ENCODE measurements at places on chromosomes 3 and 15.
A peak's percentile ranks its signal among the peaks of the same experiment; 100 is the strongest.

- no peak for DNase-seq
These were observed 55.9 kb upstream of the THRB start for GRCh38 chr3:24550588-24550987.

GRCh38 chr3:12705981-12706380, 42.1 kb upstream of the RAF1 start:
- no peak for DNase-seq

GRCh38 chr3:158802409-158803268, 785 bp downstream of the MFSD1 start:
- peak; percentile 23 for DNase-seq

DNA sequence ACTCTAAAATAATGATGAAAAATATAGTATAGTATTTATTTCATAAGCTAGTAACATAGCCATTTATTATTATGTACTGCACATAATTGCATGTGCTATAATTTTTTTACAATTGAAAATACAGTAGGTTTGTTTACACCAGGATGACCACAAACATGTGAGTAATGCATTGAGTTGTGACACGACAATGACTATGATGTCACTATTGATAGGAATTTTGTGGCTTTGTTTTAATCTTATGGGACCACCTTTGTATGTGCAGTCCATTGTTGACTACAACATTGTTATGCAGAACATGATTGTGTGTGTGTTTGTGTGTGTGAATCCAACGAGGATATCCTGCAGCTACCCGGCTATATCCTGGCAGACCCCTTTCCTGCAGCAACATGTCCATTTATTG, 372.2 kb upstream of the MCTP2 start:
- no peak for DNase-seq

DNA sequence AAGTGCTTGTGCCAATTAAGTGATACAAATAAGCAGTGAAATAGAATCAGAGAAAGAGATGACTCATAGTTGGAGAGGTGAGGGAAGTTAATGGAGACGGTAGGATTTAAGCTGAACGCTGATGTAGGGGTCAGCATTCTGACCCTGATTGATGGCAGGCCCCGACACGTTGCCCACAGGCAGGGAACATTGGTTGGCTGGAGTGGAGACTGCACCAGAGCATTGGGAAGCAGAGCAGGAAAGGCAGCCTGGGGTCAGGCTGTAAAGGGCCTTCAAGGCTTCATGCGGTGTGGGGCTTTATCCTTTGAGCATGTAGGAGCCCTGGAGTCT, 68.6 kb downstream of the DCUN1D1 start:
- no peak for DNase-seq

GRCh38 chr15:25801586-25802284, 61.4 kb downstream of the ATP10A start:
- no peak for DNase-seq

DNA sequence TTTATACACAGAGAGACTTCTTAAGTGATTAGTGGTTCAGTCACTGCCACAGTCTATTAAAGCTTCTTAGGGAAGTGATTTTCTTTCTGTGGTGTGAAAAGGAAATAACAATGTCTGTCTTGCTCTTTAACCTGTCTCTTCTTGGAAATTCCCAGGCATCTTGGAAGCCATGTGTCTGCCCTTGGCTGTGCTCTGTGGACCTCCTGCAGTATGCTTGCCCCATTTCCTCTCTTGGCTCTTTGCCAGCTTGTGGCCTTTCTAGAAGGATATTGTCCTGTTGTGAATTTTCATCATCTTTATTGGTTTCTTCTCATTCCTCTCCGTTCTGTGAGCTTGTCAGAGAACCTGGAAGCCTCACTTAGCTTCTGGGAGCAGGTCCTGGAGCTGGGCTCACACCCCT, 338.4 kb upstream of the C2CD4B start:
- DNase-seq, result no peak

GRCh38 chr3:190169243-190169642, 48.5 kb upstream of the P3H2 start:
- no peak for DNase-seq

- DNase-seq, result no peak
These were observed 115.7 kb downstream of the CHL1 start for GRCh38 chr3:312160-312733.

DNA sequence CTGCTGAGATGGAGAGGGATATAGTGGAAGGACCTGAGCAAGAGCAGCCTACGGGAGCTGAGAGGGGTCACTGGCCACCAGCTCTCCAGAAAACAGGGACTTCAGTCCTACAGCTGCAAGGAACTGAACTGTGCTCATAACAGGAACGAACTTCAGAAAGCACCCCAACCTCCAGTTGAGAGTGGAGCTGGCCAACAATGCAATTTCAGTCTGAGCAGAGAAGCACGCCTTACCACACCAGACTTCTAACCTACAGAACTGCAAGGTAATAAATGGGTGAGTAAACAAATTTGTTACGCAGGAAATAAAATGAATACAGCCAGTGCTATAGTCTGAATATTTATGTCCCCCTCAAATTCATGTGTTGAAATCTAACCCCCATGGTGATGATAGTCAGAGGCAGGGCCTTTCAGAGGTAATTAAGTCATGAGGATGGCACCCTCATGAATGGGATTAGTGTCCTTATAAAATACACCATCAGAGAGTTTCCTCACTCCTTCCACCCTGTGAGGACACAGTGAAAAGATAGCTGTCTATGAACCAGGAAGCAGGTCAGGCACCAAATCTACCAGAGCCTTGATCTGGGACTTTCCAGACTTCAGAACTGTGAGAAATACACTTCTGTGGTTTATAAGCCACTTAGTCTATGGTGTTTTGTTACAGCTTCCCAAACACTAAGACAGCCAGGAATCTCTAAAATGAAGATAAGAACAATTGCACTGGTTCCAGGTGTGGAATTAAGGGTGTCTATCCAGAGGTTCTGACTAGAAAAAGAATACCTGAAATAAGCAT, 58.6 kb downstream of the SYNM start:
- no peak for DNase-seq

DNA sequence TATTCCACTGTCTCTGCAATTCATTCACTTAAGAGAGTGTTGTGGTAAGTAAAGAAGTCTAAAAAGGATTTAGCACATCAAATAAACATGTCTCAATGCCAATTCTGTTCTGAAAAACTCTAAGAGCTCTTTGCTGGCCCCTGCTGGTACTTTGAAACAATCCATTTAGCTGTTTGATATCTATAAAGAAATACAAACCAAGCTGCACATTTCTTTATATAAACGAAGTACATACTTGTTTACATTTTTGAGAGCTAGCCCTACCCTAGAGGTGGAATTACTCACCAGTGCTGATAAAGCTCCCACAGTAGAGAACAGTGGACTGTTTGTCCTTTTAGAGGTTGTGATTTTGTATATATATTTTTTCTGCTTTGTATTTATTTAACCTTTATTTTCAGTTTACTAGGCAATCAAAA, 75.5 kb downstream of the NEDD4 start:
- no peak for DNase-seq

- no peak for DNase-seq
These were observed 73.1 kb upstream of the AGBL1 start for GRCh38 chr15:86006546-86006945.

DNA sequence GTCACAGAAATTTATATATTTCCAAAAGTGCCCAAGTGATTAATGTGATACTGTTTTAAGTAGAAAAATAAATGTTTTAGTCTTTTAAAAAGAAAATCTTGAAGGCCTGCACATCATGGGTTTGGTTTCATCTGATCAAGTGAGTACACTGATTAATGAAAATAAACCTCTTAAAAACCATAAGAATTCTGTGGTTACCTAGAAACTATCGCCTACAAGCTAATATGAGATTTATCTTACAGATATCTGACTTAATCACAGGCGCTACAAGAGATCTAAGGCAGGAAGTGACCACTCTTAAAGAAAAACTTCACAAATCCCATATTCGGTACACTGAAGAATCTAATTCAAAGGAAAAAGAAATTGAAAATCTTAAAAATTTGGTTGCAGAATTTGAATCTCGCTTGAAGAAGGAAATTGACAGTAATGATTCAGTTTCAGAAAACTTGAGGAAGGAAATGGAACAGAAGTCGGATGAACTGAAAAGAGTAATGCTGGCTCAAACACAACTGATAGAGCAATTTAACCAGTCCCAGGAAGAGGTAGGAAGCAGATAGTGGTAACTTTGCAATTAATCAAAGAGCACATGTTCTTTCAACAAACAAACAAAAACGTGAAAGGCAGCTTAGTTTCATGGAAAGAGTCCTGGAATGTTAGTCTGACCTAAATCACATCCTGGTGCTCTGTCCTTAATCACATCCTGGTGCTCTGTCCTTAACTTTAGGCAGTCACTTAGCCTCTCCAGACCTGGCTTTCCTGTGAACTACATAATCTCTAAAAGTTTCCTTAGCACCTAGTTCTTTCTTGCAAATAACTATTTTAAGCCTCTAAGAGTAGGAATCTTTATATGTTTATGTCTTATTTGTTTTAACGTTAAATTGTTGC, 131.8 kb downstream of the CCNL1 start:
- DNase-seq, result no peak

DNA sequence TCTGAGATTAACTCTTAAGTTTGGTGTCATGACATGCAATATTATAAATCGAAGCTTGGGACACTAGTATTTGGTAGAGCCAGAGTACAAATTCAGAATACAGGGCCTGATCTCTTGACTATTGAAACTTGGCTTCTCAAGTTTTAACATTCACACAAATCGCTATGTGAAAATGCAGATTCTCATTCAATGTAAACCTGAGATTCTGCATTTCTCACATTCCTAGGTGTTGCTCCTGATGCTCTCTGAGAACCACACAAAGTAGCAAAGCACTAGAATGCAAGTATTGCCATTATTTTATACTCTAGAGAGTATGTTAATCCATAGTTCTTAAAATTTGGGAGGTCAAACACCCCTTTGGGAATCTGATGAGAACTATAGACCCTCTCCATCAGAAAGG, 47.9 kb downstream of the WDR49 start:
- no peak for DNase-seq

GRCh38 chr3:70277304-70277703, 35.1 kb downstream of the MDFIC2 start:
- DNase-seq, result no peak

DNA sequence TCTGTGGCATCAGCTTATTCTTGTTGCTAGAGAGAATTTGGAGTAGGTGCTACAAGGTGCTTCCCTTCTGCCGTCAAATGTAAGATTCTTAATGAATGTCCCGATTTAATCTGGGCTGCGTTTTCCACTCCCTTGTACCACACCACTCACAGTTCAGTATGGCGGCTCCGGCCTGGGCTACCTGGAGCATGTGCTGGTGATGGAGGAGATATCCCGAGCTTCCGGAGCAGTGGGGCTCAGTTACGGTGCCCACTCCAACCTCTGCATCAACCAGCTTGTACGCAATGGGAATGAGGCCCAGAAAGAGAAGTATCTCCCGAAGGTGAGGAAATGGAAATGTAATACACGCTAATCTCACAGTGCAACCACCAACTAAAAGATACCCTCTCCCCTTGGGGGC, 4.9 kb downstream of the IVD start:
- DNase-seq, result no peak

DNA sequence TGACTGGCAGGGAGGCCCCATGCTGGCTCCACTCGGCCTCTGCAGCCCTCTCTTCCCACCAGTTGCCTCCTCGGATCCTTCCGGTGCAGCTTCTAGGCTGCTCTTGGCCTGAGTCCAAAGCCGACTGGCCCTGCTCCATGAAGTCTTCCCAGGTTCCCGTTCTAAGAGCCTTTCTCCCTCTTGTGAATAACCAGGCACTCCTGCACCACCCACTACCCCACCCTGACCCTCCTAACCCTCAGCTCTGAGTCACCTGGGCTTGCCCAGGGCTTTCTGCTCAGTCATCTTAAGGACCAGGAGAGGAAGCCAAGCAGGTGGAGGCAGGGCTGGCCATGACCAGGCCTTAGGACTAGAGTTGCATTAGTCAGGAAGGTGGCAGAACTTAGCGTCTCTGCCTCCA, 28.1 kb upstream of the CNBP start:
- peak; percentile 27 for DNase-seq

- no peak for DNase-seq
These were observed 290.7 kb upstream of the MDFIC2 start for GRCh38 chr3:70603103-70603502.

- no peak for DNase-seq
These were observed 190.4 kb downstream of the DIPK2A start for GRCh38 chr3:144162042-144162441.

- no peak for DNase-seq
These were observed 1.8 kb downstream of the GPR171 start for GRCh38 chr3:151201051-151201730.

DNA sequence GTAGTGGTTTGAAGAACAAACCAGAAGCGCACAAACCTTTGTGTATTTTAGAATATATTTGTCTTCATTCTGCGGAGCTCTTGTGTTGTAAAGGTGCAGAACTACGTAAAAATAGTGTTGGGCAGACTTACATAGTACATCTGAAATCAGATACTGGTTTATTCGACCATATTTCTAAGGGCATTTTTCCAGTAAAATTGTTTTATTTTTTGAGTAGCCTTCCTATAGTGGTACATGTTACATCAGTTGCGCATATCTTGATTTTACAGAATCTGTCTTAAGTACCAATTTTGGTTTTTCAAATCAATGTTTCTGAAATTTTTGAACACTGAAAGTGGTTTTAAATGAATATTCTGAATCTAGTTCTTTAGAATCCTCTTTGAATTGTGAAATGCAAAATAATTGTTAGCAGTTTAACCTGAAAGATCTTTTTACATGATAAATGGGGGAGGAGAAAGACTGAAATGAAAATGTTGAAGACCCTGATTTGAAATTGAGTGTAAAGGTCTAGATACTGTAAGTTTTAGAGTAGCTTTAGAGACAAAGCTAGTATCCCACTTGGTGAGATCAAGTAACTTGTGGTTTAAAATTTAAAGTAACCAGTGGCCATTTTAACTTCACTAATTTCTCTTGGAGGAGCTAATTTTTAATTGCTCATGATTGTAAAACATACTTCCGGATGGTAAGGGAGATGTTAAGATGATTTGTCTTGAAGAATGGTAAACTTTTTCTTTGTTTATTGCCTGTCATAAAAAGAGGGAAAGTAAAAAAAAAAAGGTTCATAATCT, 15.5 kb upstream of the CHD2 start:
- no peak for DNase-seq

- no peak for DNase-seq
These were observed 263.6 kb downstream of the GABRG3 start for GRCh38 chr15:27234593-27234992.

- no peak for DNase-seq
These were observed 187.3 kb downstream of the KCNAB1 start for GRCh38 chr3:156307704-156308103.

- DNase-seq, result no peak
These were observed 167.6 kb downstream of the PLCL2 start for GRCh38 chr3:17052363-17052762.

DNA sequence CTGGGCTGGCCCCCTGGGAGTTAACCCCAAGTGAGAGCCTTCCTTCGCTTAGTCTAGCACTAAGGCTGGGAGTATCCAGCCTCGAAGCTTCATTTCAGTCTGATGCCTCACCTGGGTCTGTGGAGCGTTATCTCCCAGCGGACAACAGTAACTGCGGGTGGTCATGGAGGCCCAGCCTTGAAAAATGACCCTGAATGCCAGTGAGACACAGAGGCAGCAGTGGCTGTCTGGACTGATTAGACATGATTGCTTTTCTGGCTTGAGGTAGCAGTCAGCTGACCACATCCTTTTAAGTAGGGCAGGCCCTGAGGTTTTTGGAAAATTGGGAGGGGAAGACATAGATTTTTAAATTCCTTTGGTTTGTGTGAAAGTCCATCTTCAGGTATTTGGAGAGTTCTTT, 28.2 kb upstream of the TRIM59 start:
- DNase-seq, result no peak
